ENCODE measurements at places on chromosomes 5 and 9.
A peak's percentile ranks its signal among the peaks of the same experiment; 100 is the strongest.

DNA sequence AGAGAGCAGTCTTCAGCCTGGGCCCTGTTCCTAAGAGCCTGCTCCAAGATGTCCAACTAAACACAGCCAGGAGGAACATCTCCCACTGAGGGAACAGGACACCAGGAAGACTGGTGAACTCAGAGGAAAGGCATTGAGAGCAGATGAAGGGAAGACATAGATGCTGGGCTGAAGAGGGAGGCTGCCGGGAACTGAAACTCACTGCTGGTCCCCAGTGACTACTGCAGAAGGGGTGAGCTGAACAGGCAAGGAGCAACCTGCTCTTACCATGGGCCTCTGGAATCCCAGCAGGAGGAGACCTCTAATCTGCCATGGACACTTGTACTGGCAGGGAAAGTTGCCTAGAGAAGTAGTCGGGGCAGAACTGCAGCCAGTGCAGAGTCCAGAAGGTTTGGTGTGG is 95.7 kb downstream of the TRPM3 start:
- no peak overlapping the region for H3K4me3 ChIP-seq
- H3K27ac ChIP-seq: no peak overlapping the region
- H3K4me1 ChIP-seq: no peaks in the 10 kb centered on the region

DNA sequence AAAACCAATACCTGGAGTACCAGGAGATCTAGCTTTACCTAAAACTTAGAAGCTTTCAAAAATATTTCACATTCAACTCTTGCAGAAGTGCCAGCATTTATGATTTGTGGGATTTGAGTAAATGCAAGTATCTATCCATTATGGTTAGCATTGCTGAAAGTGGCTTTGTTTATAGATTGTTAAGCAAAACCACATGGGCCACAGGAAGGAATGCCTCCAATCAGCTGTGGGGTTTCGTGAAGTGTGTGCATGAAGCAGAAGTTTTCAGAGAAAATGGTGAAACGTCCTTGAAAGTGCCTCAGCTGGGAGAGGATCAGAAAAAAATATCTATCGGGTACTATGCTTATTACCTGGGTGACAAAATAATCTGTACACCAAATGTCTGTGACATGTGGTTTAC is 4.2 kb downstream of the LECT2 start:
- no peak overlapping the region for H3K4me3 ChIP-seq
- no peaks in the 10 kb centered on the region for H3K4me1 ChIP-seq
- no peaks in the 10 kb centered on the region for H3K27me3 ChIP-seq
- DNase-seq: no peak

GRCh38 chr9:36100532-36100931 is 36.0 kb upstream of the GLIPR2 start:
- DNase-seq: no peak
- no peaks in the 10 kb centered on the region for H3K36me3 ChIP-seq
- H3K4me1 ChIP-seq: no peaks in the 10 kb centered on the region
- H3K4me3 ChIP-seq: no peak overlapping the region
- no peaks in the 10 kb centered on the region for H3K27me3 ChIP-seq

DNA sequence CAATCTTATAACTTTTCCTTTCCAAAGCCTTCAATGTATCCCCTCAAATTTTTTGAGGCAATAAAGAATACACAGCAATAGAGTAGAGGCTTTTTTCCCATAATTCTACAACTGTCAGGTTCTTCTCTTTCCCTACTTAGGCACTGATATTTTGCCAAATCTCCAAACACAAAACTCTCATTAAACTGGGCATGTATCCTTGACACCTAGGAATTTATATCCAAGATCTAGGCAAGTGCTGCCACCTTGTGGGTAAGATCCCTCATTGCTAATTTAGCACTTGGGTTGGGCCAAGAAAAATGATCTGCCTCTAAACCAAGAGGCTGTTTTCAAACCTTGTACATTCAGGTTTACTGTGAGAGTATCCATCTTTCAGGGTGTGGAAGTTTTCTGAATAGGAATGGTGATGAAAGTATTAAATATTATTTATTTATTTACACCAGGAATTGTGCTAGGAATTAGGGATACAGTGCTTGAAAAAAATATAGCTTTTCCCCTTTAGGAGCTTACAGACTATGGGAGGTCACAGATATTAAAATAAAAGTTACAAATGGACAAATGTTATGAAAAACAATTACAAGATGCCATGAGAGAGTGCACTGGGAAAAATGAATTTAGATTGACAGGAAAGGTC is 17.6 kb downstream of the TSTD2 start:
- no peaks in the 10 kb centered on the region for H3K4me1 ChIP-seq
- H3K27ac ChIP-seq: no peak overlapping the region
- no peak overlapping the region for H3K4me3 ChIP-seq

DNA sequence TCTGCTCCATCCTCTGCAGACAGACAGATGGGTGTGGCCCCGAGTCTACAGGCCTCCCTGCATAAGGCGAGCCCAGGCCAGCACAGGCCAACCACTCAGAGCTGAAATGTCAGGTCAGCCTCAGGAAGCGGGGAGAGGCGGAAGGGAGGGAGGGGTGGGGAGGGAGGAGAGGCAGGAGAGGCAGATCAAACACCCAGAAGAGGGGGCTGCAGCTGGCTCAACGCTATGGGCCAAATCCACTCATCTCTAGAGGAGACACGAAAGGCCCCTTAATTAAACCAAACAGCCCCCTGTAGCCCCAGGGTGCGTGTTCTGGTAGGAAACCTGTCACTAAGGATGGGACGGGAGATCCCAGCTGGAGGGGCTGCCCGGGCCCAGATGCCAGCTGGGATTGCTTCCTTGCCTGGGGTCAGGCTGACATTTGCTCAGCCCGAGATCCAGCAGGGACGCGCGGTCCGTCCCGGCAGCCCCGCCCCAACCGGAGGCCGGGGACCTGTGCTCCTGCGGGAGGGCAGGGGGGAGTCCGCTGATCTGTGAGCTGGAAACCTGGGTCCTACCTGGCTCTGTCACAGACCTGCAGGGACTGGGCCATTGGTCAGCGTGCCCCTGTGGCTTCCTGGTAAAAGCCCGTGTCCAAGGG is 97.2 kb upstream of the SARDH start:
- H3K4me1 ChIP-seq: no peaks in the 10 kb centered on the region
- no peak overlapping the region for H3K4me3 ChIP-seq
- no peak for DNase-seq
- H3K27me3 ChIP-seq: no peaks in the 10 kb centered on the region
- no peak overlapping the region for H3K27ac ChIP-seq
- no peaks in the 10 kb centered on the region for H3K36me3 ChIP-seq

GRCh38 chr9:35520364-35520710 is 30.4 kb downstream of the RUSC2 start:
- H3K27me3 ChIP-seq: no peaks in the 10 kb centered on the region
- no peak overlapping the region for H3K4me3 ChIP-seq
- H3K27ac ChIP-seq: no peak overlapping the region
- H3K4me1 ChIP-seq: no peaks in the 10 kb centered on the region
- no peaks in the 10 kb centered on the region for H3K36me3 ChIP-seq

DNA sequence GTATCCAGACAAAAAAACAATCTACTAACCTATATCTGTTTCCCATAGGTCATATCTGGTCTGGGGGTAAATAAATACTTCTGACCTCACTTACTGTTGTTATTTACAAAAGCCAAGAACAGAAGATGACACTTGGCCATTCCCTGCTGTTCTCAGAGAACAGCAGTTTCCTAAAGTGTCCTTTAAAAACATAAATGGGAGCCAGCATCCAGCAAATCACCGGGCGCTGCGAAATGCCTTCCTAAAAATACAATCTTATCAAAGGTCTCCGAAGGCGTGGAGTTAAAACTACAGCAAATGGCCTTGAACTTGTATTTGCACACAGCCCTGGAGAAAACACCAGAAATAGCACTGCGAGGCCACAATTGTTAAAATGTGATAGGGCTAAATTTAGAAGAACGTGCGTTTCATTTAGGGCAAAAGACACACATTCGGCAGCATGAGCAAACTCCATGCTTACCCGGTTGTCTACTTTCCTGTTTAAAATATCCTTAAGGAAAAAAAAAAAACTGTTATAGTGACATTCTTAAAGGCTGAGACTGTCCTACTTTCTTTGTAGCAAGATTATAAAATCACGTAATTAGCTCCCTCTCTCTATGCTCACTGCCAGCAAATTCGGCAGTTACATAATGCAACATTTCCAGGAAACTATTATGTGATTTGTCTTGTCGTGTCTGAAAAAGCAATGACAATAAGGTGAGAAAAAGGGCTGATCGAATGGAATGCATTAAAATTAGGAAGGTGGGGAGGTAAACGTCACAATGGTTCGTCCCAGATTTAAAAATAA is 1.5 kb downstream of the NFIL3 start:
- H3K27ac ChIP-seq: no peak overlapping the region
- DNase-seq: no peak
- H3K27me3 ChIP-seq: peaks cover 21% of the 10 kb centered on the region
- peak overlapping the region; percentile 82 for H3K4me3 ChIP-seq

GRCh38 chr5:149780043-149780737 is 50.1 kb downstream of the PPARGC1B start:
- no peaks in the 10 kb centered on the region for H3K36me3 ChIP-seq
- no peaks in the 10 kb centered on the region for H3K27me3 ChIP-seq
- no peak for DNase-seq
- H3K27ac ChIP-seq: no peak overlapping the region
- peaks cover 4% of the 10 kb centered on the region for H3K4me1 ChIP-seq

GRCh38 chr9:108654566-108654965 is 201.2 kb downstream of the ACTL7B start:
- H3K27me3 ChIP-seq: no peaks in the 10 kb centered on the region
- no peaks in the 10 kb centered on the region for H3K36me3 ChIP-seq
- H3K4me1 ChIP-seq: no peaks in the 10 kb centered on the region
- H3K4me3 ChIP-seq: no peak overlapping the region

DNA sequence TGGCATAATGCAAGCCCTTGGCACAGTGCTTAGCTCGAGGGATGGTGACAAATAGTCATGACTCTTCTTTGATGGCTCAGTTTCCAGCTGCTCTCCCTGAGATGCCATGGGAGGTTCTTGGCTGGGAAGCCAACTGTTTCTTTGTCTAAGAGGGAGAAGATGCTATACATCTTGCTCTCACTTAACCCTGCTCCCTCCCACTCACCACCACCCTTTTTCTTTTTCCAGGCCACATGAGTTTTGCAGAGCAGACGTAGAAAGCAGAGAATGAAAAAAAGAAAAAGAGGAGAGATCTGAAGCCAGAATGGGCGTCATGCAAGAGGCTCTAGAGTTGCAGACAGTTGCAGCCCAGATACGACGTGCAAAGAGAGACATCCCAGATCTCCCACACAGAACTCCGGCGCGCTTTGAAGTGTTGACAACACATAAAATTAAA is 160.5 kb downstream of the FGF18 start:
- no peaks in the 10 kb centered on the region for H3K27me3 ChIP-seq
- no peak for DNase-seq
- H3K36me3 ChIP-seq: no peaks in the 10 kb centered on the region
- no peak overlapping the region for H3K4me3 ChIP-seq

DNA sequence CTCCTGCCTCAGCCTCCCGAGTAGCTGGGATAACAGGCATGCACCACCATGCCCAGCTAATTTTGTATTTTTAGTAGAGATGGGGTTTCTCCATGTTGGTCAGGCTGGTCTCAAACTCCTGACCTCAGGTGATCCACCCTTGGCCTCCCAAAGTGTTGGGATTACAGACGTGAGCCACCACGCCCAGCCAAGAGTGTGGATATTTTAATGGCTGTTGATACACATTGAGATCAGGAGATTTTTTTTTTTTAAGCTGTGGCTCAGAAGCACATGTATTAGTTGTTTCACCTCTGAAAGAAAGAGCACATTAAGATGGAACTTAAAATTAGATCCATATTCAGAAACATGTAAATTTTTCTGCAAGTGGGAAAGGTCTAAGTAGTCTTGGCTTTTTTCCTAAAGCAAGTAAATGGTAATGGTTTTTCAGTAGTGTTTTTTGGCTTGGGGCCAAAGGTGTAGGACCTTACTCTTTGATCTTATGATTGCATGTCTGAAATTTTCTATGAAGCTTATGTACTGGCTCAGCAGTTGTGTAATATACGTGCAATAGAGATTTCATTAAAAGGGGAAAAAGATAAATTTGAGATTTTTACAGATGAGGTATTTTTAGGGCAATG is 9.9 kb downstream of the RBM27 start:
- H3K36me3 ChIP-seq: peaks cover 3% of the 10 kb centered on the region
- H3K27ac ChIP-seq: no peak overlapping the region
- no peak overlapping the region for H3K4me3 ChIP-seq
- no peaks in the 10 kb centered on the region for H3K27me3 ChIP-seq
- no peak for DNase-seq

- no peak overlapping the region for H3K4me3 ChIP-seq
- no peak for DNase-seq
- no peaks in the 10 kb centered on the region for H3K36me3 ChIP-seq
These were observed 57.1 kb upstream of the IZUMO3 start for GRCh38 chr9:24602693-24603352.

- peak overlapping the region; percentile 69 for H3K4me3 ChIP-seq
- H3K27me3 ChIP-seq: no peaks in the 10 kb centered on the region
- H3K4me1 ChIP-seq: peaks cover 34% of the 10 kb centered on the region
- DNase-seq: peak; percentile 9
These were observed 59.6 kb downstream of the C9orf152 start for GRCh38 chr9:110148384-110148783.

- no peaks in the 10 kb centered on the region for H3K36me3 ChIP-seq
- no peak overlapping the region for H3K4me3 ChIP-seq
- H3K4me1 ChIP-seq: no peaks in the 10 kb centered on the region
- no peak overlapping the region for H3K27ac ChIP-seq
- no peaks in the 10 kb centered on the region for H3K27me3 ChIP-seq
- DNase-seq: no peak
These were observed 77.0 kb upstream of the SMIM32 start for GRCh38 chr5:136269973-136270372.

DNA sequence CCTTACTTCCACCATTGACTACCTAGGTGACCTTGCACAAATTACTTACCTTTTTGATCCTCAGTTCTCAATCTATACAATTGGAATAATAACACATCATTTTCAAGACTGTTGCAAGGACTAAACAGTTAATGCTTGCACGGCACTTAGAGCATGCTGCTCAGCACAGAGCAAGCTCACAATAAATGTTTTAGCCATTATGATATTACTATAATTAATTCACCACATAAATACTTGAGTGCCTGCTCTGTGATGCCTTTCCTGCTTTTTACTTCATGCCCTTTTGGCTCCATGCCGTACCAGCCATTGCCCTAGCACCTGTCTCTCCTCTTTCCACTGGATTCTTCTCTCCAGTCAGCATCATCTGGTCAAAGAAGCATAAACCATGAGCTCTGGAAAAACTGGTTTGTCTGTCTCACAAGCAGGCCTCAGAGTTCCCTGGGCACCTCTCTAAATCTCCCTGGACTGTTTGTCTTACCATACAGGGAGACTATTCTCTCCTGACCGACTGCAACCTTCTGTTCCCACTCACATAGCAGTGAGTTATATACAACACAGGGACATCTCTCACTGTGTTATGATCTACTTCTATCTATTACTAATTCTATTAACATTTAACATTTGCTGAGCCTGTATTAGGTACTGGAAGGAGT is 260.4 kb upstream of the ADRA1B start:
- no peaks in the 10 kb centered on the region for H3K4me1 ChIP-seq
- H3K27me3 ChIP-seq: no peaks in the 10 kb centered on the region
- no peak for DNase-seq

- no peaks in the 10 kb centered on the region for H3K36me3 ChIP-seq
- H3K27me3 ChIP-seq: no peaks in the 10 kb centered on the region
- no peak overlapping the region for H3K4me3 ChIP-seq
- no peak overlapping the region for H3K27ac ChIP-seq
- DNase-seq: no peak
These were observed 346.1 kb downstream of the DIRAS2 start for GRCh38 chr9:90296539-90296938.
